ENCODE measurements at places on chromosomes 2 and 18.

GRCh38 chr2:224769489-224769888 lies 53.3 kb upstream of the CCDC195 start:
- DNase-seq, result no peak

DNA sequence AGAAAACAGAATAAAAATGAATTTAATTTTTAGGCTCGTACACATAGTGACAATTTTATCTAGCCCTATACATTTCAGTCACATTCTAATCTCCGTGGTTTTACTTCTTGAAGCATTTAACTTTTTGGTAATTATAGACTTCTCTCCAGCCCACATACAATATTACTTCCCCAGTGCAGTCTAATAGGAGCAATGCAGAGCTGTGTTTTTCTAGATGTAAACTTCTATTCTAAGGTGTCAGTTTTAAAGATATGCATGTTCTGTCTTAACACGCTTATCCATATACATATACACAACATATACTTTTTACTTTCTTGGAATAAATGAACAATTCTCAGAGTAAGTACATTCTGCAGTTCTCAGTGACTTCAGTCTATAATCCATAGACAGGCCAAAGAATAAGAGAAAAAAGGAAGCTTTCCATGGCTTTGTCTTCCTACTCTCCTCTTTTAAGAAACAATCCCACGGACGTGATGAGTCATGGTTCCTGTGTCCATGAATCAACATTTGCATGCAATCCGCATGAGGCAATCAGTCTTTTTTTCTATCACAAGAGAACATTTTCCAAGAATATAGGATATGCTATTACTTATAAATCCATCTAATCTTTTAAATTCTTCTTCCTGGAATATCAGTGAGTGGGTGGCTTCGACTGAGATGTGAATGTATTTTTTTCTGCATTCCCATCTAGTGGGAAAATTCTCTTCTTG lies 42.8 kb downstream of the CCDC102B start:
- no peak for DNase-seq

- no peak for DNase-seq
Observed at GRCh38 chr2:197795277-197795676, 9.1 kb upstream of the PLCL1 start.

DNA sequence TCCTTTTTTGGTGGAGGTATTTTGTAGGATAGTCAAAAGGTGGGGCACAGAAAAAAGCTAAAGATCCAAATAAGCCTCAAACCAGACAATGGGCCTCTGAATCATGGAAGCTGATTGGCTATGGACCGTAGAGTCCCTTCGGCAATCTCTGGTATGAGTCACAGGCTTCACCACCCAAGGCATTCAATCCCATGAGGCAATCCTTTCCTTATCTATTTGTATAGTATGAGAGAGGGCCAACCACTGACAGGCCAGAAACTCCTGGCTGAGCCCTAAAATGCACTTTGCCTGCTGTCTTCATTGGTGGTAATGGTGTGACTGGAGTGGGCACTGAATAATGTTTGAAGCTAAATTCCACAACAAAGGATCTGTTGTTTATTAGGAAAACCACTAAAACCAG lies 38.7 kb upstream of the MEX3C start:
- no peak for DNase-seq

DNA sequence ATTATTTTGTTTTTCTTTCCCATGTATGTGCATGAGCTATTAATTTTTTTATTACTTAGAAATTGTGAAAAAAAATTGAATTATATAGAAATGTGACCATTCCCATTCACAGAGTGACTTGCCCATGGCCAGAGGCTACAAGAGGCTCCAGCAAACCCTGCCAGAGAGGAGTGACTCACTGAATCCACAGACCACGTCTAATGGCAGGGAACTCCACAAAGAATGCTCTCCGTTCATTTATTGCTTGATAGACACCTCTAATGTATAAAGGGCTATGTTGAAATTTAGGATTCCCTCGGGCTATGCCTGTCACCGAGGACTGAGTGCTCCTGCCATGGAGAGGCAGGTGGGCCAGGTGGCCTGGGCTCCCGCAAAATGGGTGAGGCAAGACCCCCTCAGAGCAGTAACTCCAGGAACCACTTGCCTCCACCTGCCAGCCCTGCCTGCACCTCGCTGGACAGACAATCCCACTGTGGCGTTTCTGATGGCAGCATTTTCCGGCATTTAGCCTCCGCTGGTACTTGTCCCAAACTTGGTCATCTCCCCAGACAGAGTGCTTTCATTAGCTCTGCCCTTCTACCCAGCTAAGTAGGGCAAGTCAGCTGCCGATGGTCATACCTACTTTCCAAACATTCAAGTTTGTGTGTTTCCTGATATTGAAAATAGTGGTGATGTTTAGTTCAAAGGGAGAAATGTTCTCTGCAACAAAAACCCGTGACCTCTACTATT lies 200.3 kb downstream of the PRKCE start:
- no peak for DNase-seq

DNA sequence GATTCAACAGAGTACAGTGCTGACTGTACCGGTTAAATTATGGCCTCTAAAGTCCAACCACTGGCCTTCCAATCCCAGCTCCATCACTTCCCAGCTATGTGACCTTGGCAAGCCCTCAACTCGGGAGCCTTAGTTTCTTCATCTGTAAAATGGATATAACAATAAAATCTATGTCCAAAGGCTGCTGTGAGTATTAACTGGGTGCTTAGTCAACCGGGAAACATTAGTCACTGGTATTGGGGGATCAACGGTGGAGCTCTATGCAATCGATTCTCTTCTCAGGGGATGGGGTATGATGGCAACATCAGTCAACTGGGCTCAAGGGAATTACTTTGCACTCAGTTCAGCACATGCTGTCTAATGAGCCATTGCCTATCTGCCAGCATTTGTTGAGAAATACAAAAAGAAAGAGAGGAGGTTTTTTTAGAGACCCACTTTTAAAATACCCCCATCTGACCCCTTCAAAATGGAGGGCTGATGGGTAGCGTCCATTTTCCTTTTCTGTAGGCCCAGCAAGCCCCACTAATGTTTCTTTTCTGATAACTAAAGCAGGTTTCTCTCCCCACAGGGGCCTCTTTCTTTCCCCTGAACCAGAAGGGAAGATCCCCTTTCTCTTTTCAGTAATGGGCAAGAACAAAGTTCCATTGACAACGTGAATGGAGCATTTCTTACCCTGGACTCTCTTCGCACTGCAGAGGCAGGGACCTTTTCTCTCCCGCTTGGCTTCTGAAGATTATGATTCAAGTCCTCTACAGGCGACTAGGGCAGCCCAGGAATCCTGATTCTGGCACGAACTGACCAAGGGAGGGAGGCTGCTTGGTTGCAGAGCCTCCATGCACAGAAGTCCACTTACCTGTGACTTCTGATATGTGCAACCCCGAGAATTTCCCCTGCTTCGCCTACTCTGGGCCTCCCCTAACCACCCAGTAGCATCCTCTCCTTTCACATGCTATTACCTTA lies 8.7 kb upstream of the AGFG1 start:
- DNase-seq, result no peak

DNA sequence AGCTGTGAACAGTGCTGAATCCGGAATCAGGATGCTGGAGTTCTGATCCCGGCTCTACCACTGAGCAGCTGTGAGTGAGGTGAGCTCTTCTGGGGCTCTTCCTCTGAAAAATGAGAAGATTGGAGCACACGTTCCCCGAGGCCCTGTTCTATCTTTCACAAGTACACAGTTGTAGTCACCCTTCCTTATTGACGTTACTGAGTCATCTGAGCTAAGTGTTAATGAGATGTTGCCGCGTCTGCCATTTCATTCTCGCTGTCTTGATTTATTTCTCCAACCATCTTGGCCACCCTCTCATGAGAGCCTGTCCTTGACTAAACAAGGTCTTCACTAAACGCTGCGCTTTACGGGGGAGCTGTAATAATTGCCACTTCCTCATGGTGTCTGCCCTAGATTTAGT lies 31.9 kb upstream of the EFR3B start:
- no peak for DNase-seq

GRCh38 chr18:51767293-51767692 lies 569.8 kb upstream of the MEX3C start:
- DNase-seq, result no peak

- DNase-seq, result no peak
Observed at GRCh38 chr2:207224381-207224780, 58.6 kb upstream of the KLF7 start.

DNA sequence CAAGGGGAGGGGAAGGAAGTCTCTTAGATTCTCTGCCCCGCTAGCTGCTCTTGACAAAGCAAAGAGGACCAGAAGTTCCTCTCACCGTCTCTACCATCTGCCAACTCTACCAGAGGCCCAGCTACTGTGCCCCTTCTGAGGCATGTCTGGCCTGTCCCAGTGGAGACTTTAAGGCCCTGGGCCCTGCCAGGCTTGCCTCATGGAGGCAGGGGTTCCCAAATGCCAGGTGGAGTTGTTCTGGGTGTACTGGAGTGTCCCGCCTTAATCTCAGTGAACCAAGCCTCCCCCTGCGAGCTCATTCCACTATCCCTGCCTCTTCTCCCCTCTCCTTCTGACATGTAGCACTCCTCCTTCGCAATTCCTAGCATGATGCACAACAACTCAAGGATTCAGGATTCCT lies 2.2 kb downstream of the HOXD12 start:
- no peak for DNase-seq

DNA sequence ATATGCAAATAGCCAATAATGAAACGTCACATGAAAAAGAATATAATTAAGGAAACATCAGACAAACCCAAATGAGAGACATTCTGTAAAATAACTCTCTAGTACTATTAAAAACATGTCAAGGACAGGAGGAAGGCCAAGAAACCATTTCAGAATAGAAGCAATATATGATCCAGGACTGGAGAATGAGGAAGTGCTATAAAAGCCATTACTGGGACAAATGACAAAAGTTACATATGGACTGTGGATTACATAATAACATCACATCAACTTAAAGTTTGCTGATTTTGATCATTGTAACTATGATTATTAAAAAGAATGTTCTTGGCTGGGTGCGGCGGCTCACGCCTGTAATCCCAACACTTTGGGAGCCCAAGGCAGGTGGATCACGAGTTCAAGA lies 81.3 kb downstream of the CRACDL start:
- DNase-seq, result no peak

- DNase-seq, result no peak
Observed at GRCh38 chr18:56257205-56257604, 381.2 kb downstream of the TXNL1 start.

DNA sequence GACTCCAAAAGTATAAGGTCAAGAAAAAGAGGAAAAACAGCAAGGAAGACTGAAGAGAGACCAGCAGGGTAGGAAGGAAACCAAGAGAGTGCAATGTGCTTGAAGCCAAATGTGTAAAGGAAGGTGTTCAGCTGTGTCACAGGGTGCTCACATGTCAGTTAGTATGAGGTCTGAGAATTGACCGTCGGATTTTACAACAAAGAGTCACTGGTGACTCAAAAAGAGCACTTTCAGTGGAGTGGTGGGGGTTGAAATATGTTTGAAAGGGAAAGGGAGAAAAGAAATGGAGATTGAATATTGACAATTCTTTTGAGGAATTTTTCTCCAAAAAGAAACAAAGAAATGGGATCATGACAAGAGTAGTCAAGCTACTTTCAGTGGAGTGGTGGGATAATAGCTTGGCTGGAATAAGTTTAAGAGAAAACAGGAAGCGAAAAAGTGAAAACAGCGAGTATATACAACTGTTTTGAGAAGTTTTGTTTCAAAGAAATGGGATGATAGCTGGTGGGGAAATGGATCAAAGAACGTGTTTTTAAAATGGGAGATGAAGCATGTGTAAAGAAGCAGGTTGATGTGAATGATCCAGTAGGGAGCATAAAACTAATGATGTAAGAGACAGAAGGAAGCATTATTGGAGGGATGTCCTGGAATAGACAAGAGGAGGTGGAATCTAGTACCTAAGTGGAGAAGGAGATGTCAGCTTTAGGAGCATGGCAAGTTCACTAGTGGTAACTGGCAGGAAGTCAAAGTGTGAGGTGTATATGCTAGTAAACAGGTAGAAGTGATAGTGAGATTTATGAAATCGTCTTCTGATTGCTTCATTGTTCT lies 3.6 kb upstream of the TSPYL6 start:
- no peak for DNase-seq

- DNase-seq, result no peak
Observed at GRCh38 chr2:178238154-178238521, 43.8 kb downstream of the OSBPL6 start.

DNA sequence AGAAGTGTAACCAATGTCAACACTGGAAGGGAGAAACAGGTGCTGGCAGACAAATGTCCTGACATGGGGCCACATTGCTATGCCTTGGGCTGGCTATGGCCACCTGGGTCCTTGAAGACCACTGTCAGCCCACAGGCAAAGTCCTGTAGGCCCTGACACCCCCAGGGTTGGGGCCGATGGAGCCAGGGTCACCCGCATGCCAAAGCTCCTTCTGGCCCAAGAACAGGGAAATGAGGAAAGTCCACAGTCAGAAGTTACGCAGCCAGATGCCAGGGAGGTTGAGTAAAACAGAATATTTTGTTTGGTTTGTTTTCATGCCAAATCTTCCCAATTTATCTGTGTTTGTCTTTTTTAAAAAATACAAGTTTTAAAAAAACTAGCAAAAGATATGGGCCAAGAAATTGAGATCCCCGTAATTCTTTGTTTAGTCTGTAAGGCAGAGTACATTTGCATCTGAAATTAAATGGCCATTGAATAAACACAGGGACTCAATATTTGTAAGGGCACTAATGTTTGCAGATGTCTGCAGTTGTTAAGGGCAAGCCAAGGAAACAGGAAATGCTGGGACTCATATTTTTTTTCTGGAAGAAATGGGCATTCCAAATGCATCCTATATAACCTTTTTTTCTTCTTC lies 186.4 kb downstream of the FAM210A start:
- no peak for DNase-seq

GRCh38 chr2:69612707-69613106 lies 30.8 kb downstream of the AAK1 start:
- no peak for DNase-seq

DNA sequence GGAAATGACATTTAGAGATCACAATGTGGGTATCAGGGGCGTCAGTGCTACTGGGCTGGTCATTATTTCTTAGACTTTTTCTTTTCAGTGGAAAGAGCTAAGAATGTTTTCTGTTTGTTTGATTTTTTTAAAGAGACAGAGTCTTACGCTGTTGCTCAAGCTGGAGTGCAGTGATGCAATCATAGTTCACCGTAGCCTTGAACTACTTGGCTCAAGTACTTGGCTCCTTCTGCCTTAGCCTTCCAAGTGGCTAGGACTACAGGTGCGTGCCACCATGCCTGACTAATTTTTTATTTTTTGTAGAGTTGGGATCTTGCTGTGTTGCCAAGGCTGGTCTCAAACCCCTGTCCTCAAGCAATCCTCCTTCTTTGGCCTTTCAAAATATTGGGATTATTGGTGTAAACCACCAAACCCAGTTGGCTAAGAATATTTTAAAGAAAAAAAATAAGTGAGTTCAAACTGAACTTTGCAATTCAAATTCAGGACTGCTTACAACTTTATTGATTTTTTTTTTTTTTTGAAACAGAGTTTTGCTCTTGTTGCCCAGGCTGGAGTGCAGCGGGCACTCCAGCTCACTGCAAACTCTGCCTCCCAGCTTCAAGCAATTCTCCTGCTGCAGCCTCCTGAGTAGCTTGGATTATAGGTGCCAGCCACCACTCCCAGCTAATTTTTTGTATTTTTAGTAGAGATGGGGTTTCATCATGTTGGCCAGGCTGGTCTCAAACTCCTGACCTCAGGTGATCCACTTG lies 154.2 kb downstream of the MIB1 start:
- DNase-seq, result no peak
